ENCODE measurements at places on chromosomes 2 and 18.

DNA sequence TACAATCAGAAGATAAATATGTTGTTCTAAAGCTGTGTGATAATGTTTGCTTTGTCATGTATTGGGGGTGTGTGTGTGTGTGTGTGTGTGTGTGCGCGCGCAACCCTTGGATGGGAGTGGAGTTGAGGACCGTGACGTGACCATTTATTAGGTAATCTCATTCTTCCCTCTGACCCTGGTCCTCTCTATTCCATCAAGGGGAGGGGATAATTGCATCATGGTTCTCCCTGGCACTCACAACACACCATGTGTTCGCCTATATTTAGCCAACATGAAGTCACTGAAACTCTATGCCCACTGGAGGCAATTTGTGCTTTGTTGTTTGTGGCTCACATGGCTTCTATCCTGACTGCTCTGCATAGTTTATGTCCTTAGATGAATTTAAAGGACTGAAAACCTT is 79.8 kb upstream of the LRPPRC start:
- no peak for DNase-seq

- no peak for DNase-seq
Observed at GRCh38 chr18:30889519-30890301, 152.8 kb downstream of the DSC3 start.

DNA sequence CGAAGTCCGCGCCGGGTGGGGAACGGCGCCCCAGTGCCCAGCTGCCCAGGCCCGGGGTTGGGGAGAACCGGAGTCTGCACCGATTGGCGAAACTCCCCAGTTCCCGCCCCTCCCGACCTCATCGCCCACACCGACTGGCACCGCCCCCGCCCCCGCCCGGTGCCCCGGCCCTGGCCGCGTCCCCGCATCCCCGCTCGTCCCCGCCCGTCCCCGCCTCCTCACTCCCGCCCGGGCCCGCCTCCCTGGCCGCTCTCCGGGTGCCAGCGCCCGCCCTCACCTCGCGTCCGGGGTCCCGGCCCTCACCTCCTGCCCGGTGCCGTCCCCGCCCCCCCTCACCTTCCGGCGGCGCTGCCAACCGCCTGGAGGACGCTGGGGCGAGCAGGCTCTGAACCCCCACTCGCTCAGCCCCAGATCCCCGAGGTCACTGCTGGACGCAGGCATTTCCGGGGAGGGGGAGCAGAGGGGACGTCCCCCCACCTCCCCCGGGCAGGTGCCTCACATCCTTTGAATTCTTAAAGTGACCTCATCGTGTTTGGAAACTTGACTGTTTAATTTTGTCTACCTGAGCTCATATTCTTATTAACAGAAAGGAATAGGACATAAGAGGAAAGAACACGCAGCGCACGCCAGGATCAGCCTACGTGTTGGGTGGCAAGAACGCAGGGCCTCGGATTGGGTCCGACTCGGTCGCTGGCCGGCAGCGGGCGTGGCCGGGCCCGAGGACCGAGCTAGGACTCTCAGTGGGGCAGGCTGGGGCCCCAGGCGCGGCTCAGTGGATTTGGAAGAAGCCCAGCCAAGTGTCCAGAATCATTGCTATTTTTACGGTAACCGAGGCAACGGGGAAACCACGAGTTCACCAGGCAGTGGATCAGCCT is at the start of gene FAM110C:
TSS of gene FAM110C (minus strand) at position 35 of the 875 bp plus-strand sequence. CDS start 120 bp downstream, outside the sequence.
- no peak for DNase-seq

- DNase-seq = no peak
Observed at GRCh38 chr2:197445746-197446145, 7.6 kb upstream of the COQ10B start.
